ENCODE measurements at places on chromosomes 1 and 21.

DNA sequence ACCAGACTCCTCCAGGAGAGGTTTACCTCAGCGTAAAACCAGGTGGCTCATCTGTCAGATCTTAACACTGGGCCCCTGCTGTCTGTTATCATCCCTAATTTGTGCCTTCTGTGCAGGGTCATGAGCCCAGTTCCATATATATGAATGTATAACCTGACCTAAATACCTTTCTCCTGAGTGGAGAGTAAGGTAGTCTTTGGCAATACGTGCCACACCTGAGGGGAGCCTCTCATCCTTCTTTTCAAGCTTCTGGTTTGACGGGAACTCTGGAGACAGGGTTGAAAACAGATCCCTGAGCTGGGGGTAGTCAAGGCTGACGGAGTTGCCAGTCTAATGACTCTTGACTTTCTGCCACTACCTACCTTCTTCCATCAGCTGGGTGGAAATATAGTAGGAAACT, 4.1 kb downstream of the SFT2D2 start:
- H3K27me3 ChIP-seq, result no peaks in the 10 kb centered on the region
- H3K4me3 ChIP-seq, result no peak overlapping the region
- DNase-seq, result no peak
- peaks cover 57% of the 10 kb centered on the region for H3K36me3 ChIP-seq
- no peak overlapping the region for H3K27ac ChIP-seq

GRCh38 chr1:25564777-25565574, 21.6 kb downstream of the LDLRAP1 start:
- no peaks in the 10 kb centered on the region for H3K36me3 ChIP-seq
- H3K4me3 ChIP-seq, result no peak overlapping the region
- DNase-seq, result peak; percentile 69
- peaks cover 60% of the 10 kb centered on the region for H3K4me1 ChIP-seq
- H3K27me3 ChIP-seq, result no peaks in the 10 kb centered on the region

GRCh38 chr1:203041351-203041932, 15.2 kb downstream of the PPFIA4 start:
- H3K27ac ChIP-seq, result no peak overlapping the region
- no peak overlapping the region for H3K4me3 ChIP-seq
- H3K4me1 ChIP-seq, result peaks cover 13% of the 10 kb centered on the region
- DNase-seq, result no peak
- peaks cover 3% of the 10 kb centered on the region for H3K36me3 ChIP-seq
- H3K27me3 ChIP-seq, result no peaks in the 10 kb centered on the region

GRCh38 chr1:6205849-6206519, at the start of gene RNF207:
Gene RNF207 (plus strand): TSS chr1:6206119. CDS start chr1:6206536, 417 bp downstream.
- H3K27me3 ChIP-seq, result peaks cover 13% of the 10 kb centered on the region
- peaks cover 9% of the 10 kb centered on the region for H3K4me1 ChIP-seq
- H3K36me3 ChIP-seq, result peaks cover 1% of the 10 kb centered on the region

- no peak overlapping the region for H3K4me3 ChIP-seq
- no peaks in the 10 kb centered on the region for H3K4me1 ChIP-seq
- H3K36me3 ChIP-seq, result no peaks in the 10 kb centered on the region
- no peaks in the 10 kb centered on the region for H3K27me3 ChIP-seq
- no peak overlapping the region for H3K27ac ChIP-seq
Observed at GRCh38 chr1:220380885-220381284, 108.6 kb upstream of the RAB3GAP2 start.

- no peak overlapping the region for H3K27ac ChIP-seq
- H3K36me3 ChIP-seq, result no peaks in the 10 kb centered on the region
- H3K4me3 ChIP-seq, result no peak overlapping the region
- H3K27me3 ChIP-seq, result peaks cover 66% of the 10 kb centered on the region
Observed at GRCh38 chr1:204684206-204684570, 1.4 kb downstream of the LRRN2 start.

DNA sequence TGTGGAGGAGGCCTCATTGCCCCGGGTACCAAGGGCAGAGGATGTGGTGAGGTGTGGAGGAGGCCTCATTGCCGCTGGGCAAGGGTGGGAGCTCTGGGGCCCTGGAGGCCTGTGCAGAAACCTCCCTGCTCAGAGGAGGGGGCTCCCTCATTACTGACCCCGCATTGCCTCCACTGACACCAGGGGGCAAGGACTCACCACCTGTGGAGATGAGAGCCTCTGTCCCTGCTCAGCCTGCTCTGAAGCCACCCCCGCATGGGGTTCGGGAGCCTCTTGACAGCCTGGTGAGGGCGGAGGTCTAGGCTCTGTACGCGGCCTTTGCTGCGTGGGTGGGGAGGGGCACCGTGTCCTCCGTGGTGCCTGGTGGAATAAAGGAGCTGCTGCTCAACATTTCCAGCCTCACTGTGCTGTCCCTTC, 95.0 kb upstream of the COL6A1 start:
- peaks cover 3% of the 10 kb centered on the region for H3K36me3 ChIP-seq
- H3K4me3 ChIP-seq, result no peak overlapping the region
- peak overlapping the region; percentile 79 for H3K27ac ChIP-seq
- peaks cover 39% of the 10 kb centered on the region for H3K27me3 ChIP-seq
- H3K4me1 ChIP-seq, result peaks cover 17% of the 10 kb centered on the region

- no peaks in the 10 kb centered on the region for H3K36me3 ChIP-seq
- no peaks in the 10 kb centered on the region for H3K4me1 ChIP-seq
- DNase-seq, result no peak
Observed at GRCh38 chr1:47765742-47766485, 231.3 kb downstream of the TRABD2B start.

- H3K4me3 ChIP-seq, result no peak overlapping the region
- no peaks in the 10 kb centered on the region for H3K27me3 ChIP-seq
- H3K27ac ChIP-seq, result no peak overlapping the region
- no peaks in the 10 kb centered on the region for H3K36me3 ChIP-seq
Observed at GRCh38 chr21:20424943-20425342, 573.3 kb upstream of the NCAM2 start.

DNA sequence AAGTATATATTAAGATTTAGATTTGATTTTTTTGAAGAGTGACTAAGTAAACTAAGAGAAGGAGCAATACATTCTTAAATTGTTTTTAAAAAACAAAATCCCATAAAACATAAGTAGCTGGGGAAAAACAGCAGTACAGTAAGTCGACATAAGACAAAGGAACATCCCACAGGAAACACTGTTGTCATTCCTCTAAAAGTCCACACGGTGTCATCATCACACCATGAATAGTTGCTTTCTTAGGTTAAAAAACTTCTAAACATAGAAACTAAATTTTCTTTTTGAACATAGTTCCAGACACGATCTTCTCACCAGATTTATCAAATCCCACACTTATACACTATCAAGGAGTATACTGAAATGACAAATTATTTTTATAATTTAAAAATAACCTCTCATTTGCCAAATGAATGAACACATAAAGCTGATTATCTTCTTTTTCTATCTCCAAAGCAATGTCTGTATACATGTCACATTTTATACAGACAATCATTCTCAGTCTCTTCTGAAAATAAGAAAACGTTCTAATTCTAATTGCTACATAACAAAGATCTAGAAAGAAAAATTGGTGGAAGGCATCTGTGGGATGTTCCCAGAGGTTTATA, 15.8 kb downstream of the ODF2L start:
- peaks cover 40% of the 10 kb centered on the region for H3K36me3 ChIP-seq
- H3K4me1 ChIP-seq, result peaks cover 16% of the 10 kb centered on the region
- H3K4me3 ChIP-seq, result no peak overlapping the region
- no peak overlapping the region for H3K27ac ChIP-seq
- H3K27me3 ChIP-seq, result no peaks in the 10 kb centered on the region

- no peak within 1 kb of the TSS for H3K4me3 ChIP-seq
- H3K27me3 ChIP-seq, result peaks cover 31% of the 10 kb centered on the region
- no peak for DNase-seq
Observed at GRCh38 chr21:40846587-40847411, at the start of gene DSCAM. Gene DSCAM (minus strand): TSS chr21:40847158. CDS start chr21:40846661, 497 bp downstream.

DNA sequence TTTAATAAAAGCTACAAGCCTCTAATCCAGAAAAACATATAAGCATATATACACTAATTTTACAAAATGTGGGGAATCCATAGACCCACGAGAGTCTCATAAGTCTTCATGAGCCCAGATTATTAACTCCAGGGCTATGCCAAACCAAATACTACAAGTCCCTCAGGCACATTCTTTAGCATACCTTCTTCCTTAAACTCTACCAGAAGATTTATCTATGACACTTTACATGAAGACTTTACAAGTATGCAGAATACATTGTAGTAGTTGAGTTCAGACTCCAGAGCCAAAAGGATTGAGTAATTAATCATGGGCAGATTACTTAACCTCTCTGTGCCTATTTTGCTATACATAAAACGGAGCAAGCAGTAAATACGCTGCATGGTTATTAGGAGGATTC, 793.7 kb upstream of the ADGRL2 start:
- H3K36me3 ChIP-seq, result no peaks in the 10 kb centered on the region
- H3K4me1 ChIP-seq, result no peaks in the 10 kb centered on the region
- no peak overlapping the region for H3K4me3 ChIP-seq
- no peak overlapping the region for H3K27ac ChIP-seq

- peaks cover 1% of the 10 kb centered on the region for H3K4me1 ChIP-seq
- H3K27ac ChIP-seq, result no peak overlapping the region
- H3K36me3 ChIP-seq, result peaks cover under 1% of the 10 kb centered on the region
- no peaks in the 10 kb centered on the region for H3K27me3 ChIP-seq
- no peak for DNase-seq
Observed at GRCh38 chr1:119081267-119081666, 59.2 kb downstream of the WARS2 start.

- no peak for DNase-seq
- no peak overlapping the region for H3K27ac ChIP-seq
- H3K27me3 ChIP-seq, result peaks cover 28% of the 10 kb centered on the region
- peaks cover 10% of the 10 kb centered on the region for H3K36me3 ChIP-seq
Observed at GRCh38 chr1:100810360-100810759, 84.3 kb downstream of the EXTL2 start.

GRCh38 chr1:23368562-23369334, 888 bp downstream of the ZNF436 start:
- no peaks in the 10 kb centered on the region for H3K27me3 ChIP-seq
- peak overlapping the region; percentile 91 for H3K4me3 ChIP-seq
- H3K4me1 ChIP-seq, result peaks cover 30% of the 10 kb centered on the region
- peak overlapping the region; percentile 98 for H3K27ac ChIP-seq
- peak; percentile 90 for DNase-seq

DNA sequence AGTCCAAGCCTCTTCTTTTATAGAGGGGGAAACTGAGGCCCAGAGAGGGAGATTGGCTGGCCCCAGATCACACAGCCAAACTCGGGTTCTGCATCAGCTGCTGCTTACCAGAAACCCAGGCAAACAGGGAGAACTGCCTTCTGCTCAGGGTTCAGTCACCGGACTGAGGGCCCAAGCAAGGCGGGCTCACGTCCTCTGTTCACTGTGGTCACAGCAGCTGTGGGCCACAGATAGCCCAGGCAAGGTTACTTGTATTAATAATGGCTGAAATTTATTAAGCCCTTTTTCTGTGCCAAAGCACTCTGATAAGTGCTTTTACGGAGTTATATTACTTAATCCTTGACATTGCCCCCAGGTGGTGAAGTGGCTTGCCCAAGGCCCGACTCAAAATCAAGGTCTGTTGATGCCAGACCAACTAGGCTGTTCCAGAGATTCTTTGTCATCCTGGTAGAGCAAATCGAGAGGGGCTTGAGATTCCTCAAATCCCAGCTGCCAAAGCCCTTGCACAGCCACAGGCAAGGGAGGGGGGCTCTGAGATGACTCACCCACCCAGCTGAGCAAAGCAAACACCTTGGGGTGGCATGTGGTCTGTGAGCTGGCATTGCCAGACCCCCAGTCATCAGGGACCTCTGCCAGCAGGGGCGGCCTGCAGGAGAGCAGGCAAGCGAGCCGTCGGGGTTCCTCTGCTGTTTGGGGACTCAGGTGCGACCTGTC, 36.5 kb downstream of the EPHB2 start:
- no peaks in the 10 kb centered on the region for H3K36me3 ChIP-seq
- H3K27me3 ChIP-seq, result peaks cover 12% of the 10 kb centered on the region
- peaks cover 5% of the 10 kb centered on the region for H3K4me1 ChIP-seq
- DNase-seq, result no peak
